ENCODE measurements at places on chromosomes 7 and 10.

- no peak for DNase-seq
Observed at GRCh38 chr7:149141893-149142292, 5.4 kb upstream of the ZNF398 start.

- DNase-seq, result no peak
Observed at GRCh38 chr10:53597835-53598251, 825.3 kb upstream of the MBL2 start.

GRCh38 chr10:95500649-95501048, 60.5 kb downstream of the SORBS1 start:
- no peak for DNase-seq

DNA sequence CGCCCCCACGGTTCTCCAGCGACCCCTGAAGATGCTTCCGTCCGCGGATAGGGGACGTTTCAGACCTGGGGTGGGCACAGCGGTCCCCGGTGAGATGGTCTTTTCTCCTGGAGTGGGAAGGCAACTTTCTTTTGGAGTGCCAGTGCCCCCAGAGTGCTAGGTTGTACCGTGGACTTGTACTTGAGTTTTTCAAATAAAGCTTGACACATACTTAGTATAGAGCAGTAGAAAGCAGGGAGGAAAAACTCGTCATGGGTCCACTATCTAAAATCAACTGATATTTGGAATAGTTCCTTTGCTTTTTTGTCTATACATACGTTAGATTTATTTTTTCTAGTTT, 28.4 kb downstream of the RBM20 start:
- no peak for DNase-seq

DNA sequence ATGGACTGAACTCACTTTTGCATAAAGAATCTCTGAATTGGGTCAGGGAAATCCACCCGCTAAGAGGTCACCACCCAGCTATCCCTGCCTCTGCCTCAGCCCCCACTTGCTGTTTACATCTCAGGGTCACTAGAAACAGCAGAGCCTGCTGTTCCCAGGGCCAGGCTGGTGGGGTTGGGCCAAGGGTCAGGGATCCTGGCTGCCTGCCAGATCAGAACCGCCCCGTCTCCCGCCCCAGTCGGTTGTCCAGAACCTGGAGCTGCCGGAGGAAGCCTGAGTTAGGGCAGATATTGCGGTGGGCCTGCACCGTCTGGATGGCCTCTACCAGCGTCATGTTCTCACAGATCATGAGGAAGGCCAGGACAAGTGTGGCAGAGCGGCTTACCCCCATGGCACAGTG, 17.0 kb upstream of the SAMD8 start:
- no peak for DNase-seq
